ENCODE measurements at places on chromosomes 3 and 15.

- no peak for DNase-seq
Observed at GRCh38 chr3:189630767-189631372, 319 bp upstream of the TP63 start.

DNA sequence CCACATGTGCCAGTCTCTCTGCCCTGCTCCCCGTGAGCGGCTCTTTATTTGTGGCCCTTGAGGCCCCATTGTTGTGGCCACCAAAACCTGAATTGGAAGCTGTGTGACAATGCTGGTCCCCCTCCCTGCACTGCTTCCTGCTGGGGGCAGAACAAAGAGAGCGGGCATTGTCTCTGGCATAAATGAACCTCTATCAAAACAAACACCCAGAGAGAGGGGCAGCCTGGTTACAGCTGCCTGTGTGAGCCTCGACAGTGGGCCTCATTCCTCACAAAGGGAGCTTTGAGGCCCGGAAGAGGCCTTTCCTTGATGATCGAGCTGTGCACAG is 152.9 kb downstream of the IGF1R start:
- no peak for DNase-seq

- DNase-seq: no peak
Observed at GRCh38 chr3:186751480-186751879, 31.9 kb upstream of the EIF4A2 start.

DNA sequence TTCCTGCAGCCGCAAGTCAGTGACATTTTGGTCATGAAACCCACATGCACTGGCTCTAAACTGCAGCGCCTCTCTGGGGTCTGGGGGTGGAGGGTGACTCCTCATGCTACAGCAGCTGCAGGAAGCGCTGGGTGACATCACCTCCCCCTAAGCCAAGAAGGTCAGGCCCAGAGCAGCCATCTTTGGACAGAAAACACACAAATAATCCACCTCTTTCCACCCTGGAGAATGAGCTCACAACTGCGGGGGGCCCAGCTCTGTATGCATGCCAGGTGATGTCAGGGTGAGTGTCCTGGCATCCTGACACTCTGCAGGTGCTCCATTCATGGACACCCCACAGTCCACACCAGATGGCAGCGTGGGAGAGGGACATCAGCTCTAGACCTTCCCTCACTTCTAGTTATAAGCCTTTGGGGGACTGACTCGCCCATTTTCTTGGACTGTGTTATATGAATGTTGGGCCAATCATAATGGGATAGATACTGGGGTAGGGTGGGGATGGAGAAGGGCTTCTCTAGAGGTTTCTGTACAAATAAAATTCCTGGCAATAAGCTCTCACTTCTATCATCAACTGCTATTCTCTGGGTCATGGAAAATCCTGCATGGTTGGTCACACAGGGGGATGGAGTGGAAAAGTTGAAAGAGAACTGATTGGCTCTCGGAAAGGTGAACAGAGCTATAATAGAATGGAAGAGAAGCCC is 70.7 kb upstream of the THBS1 start:
- DNase-seq: no peak

- no peak for DNase-seq
Observed at GRCh38 chr3:177357352-177358090, 160.2 kb upstream of the TBL1XR1 start.

DNA sequence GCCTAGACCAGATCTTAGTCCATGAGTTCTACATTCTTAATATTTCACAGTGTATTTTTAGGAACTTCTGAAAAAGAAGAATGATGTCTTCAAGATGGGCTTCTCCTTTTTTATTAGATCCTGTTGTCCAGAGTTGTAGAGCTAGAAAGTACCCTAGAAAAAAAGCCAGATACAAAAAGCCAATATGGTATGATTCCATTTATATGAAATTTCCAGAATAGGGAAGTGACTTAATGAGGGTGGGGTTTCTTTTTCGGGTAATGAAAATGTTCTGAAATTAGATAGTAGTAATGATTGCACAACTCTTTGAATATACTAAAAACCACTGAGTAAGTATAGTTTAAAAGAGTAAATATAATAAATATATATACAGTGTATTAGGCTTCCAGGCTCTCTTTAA is 116.9 kb downstream of the NFKBIZ start:
- no peak for DNase-seq

DNA sequence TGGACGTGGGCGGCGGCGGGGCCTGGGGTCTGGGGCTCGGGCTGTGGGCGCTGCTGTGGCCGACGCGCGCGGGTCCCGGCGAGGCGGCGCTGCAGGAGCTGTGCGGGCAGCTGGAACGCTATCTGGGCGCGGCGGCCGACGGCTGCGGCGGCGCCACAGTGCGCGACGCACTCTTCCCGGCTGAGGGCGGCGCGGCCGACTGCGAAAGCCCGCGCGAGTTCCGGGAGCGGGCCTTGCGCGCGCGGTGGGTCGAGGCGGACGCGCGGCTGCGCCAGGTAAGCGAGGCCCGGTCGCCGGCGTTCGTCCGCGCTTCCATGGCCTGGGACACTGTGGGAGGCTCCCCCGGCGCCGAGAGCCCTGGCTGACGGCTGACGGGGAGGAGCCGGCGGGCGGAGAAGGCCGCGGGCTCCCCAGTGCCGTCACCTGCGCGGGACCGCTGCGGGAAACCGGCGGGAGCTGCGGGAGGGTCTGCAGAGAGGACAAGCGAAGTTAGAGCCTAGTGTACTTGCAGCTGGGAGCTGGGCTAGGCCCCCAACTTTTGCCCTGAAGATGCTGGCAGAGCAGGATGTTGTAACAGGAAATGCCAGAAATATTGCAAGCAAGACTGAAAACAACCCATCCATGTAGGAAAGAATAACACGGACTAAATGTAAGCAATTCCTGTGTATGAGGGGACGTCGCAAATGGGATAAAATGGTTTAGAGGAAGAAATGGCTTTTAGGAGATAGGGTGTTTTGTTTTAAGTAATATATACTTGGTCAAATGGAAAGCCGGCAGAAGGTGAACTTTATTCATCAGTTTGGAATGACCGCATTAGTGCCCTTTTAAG is 847 bp downstream of the WHAMM start:
- DNase-seq: no peak

DNA sequence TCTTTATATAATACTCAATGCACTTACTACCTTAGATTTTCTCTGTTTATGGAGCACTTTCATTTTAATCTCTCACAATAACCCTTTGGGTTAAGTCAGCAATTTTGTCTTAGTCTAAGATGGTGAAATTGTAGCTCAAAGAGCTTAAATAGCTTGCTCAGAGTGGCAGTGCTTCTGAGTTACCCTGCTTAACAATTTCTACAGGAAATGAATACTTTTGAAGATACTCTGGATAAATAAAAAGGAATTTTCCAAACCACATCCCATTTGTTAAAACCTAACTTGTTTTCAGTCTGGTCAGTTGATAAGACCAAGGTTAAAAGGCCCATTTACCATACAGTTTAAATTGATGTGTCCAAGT is 37.2 kb downstream of the HMG20A start:
- DNase-seq: peak; percentile 17

DNA sequence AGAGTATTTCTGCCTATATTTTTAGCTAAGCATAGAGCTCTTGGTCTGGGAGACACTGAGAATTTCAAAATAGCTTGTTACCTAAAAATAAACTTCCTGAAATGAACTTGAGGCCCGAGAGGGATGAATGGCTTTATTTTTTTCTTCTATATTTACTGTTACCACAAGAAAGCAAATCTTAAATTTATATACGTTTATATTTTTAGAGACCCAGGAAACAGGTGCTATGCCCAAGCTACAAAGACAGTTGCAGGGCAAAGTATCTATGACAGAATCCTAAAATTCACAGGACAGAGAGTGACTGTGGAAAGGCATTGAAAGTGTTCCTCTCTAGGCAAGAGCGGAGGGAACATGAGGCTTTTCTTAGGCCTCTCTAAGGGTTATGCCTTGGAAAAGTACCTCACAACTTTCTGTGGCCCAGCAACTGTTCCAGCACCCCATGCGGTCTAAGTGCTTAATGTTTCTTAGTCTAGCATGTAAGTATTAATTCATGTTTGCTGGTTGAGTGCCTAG is 36.5 kb downstream of the TGFBR2 start:
- no peak for DNase-seq

- DNase-seq: no peak
Observed at GRCh38 chr3:126962756-126963155, 20.2 kb upstream of the PLXNA1 start.

- DNase-seq: peak; percentile 98
Observed at GRCh38 chr3:187403768-187404288, 35.6 kb downstream of the RTP4 start.

DNA sequence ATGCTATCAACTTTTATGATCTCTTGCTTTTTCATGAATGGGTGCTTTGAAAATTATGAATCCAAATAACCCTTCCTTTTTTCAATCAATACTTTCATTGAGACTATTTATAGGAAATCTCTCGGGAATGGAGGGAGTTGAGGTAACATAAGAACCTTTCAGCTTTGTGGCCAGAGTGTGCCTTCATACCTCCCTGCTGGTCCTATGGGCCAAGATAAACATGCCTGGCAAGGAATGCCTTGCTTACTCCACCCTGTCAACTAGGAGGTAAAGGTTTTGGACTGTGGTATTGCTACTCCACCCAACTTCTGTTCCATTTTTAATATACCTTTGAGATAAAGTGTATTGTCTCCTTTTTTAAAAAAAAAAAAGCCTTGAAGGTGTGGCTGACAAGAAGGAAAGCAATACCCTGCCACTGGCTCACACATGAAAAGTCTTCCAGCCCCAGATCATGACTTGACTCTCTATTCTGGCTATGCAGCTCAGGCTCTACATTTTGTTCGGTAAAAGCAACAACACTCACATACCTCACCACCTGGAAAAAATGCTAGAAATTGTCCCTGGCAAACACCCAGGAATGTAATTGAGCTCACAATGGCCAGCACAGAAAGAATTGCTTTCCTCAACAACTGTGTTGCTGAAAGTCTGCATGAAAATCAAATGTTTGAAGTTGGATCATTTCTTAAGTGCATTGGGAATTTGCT is 35.8 kb downstream of the COL8A1 start:
- DNase-seq: no peak

DNA sequence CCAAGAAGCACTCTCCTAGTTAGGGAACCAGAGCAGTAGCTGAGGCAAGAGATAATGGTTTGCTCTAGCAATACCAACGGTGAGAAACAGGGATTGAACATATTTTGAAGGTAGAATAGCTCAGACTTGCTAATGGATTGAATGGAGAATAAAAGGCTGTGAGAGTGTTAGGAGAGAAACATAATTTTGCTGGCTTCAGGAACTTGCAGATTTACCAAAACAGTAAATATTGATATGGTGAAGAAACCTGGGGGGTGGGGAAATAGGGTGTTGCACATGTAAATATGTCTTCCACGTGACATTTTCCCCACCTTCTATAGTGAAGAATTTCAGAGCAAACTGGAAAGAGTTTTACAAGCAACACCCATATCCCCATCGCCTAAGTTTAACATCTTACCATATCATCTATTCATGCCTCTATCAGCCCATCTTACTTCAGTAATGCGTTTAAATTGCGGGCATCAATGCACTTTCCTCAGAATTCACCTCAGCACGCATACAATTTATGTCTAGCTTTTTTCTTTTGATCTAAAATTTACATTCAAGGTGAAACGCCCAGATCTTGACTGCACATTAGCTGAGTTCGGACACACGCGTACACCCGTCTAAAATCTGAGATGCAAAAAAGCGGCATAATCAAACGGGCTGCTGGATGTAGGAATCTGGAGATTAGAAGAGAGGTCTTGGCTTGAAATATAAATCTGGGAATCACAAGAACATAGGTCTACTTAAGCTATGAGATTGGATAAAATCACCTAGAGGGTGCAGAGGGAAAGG is 891 bp upstream of the NR1D2 start:
- DNase-seq: no peak

- DNase-seq: no peak
Observed at GRCh38 chr3:49387721-49388120, 24.1 kb downstream of the RHOA start.

GRCh38 chr3:125916376-125916978 is 52.5 kb upstream of the ROPN1B start:
- DNase-seq: peak; percentile 87

GRCh38 chr3:63918321-63918720 is 6.1 kb upstream of the SCAANT1 start:
- DNase-seq: no peak

- DNase-seq: no peak
Observed at GRCh38 chr15:70892912-70893560, 410 bp downstream of the LRRC49 start.

DNA sequence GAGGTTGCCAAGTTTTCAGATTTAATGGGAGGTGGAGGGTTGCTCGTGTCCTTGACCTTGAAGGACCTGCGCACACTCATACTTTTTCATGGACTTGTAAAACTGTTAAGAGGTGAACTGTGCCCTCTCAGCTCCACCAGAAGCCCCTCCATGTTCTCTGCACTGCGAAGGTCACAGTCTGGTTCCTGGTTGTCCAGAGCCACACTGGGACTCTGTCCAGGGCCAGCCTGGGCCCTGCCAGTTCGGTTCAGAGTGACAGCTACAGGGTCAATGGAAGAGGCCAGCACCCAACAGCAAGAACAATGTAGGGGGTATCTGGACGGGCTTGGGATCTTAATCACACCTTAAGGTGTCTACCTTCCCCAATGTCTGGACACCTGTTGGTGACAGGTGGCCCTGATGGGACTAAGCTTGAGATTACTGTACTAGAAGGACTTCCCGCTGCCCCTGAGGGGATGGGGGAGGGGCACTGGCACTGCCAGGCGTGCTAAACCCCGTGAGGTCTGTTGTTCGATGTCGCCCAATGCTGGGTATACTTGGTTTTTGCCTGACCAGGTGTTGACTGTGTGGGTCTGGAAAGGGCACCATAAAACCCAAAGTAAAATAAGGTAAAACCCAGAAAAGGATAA is 34.7 kb downstream of the GRK7 start:
- DNase-seq: no peak

DNA sequence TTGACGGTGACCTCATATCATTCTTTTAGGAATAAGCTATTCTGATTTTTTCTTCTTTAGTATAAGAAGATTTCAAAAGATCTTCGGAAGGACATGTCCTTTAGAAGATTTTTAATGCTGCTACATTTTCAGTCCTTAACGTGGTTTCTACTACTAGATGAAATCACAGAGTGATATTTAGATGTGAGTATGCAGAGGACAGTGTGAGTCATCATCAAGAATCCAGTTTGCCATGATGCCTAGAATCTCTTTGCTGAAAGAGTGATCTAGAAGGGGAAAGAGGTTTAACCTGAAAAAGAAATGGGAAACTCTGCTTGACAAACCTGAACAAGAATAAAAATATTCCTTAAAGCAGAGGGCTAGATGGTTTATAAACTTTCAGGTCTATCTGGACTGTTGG is 43.2 kb downstream of the SLC7A14 start:
- DNase-seq: no peak

- no peak for DNase-seq
Observed at GRCh38 chr3:44019736-44020135, 221.9 kb upstream of the TOPAZ1 start.
